ENCODE measurements at places on chromosomes 13 and 19.

DNA sequence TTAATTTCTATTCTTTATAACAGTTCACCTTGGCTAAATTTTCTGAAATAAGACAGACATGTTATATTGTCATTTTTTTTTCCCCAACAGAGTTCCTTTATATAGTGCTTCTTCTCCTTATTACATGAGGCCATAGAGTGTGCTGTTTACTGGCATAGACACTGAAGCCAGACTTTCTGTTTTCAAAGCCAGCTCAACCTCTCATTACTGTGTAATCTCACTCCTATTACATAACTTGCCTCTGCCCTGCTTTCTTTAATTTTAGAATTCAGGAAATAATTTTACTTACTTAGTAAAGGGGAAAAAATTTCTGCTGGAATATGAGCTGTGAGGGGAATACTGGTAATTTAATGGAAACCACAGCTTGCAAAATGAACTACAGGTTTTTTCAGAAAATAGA, 1380.4 kb downstream of the SLITRK1 start:
- no peak for DNase-seq

DNA sequence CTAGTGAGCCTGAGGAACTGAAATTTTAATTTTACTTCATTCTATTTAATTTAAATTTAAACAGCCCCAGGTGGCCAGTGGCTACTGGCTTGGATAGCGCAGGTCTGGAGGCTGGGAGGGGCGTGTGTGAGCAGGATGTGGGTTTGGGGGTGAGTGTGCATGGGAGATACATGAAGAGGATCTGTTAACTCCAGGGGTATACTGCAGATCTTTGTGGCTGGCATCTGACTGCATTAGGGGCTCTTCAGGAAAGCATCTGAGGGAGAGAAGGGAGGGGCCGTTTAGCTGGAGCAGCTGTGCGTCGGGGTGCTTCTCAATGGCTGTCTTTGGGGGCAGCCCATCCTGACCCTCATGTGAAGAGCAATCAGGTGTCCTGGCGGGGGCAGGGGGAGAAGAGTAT, 6.8 kb downstream of the SHANK1 start:
- DNase-seq: no peak

DNA sequence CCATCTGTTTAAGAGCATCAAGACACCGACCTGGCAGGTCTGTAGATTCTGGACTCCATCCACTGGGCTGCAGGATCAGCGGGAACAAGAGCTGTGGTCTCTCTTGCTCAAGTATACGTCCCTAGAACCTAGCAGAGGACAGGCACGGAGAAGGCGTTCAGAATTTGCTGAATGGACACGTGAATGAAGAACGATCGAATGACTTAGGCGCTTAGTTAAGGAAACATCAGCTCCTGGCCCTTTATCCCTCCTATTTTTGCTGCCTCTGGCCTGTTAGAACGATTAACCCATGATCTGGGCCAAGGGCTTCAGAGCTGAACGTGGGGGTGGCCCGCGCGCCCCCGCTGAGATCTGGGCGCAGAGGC, 953 bp downstream of the DZIP1 start:
- peak; percentile 57 for DNase-seq

DNA sequence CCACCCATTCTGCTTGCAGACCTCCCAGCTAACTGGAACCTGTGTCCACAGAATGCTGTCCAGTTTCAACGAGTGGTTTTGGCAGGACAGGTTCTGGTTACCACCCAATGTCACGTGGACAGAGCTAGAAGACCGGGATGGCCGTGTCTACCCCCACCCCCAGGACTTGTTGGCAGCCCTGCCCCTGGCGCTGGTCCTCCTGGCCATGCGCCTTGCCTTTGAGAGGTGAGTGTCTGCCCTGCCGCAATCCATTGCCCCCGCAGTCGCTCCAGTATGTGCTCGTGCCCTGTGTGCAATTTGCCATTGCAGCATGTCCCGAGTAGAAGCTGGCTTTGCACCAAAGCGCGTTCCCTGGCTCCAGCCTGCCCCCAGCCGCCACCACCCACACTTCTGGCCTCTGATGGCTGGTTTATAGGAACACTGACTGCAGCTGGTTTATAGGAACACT, 41.9 kb downstream of the CERS4 start:
- DNase-seq: no peak

Measured in astrocyte of the spinal cord (primary cell).